ENCODE measurements at places on chromosomes 16 and 17.

DNA sequence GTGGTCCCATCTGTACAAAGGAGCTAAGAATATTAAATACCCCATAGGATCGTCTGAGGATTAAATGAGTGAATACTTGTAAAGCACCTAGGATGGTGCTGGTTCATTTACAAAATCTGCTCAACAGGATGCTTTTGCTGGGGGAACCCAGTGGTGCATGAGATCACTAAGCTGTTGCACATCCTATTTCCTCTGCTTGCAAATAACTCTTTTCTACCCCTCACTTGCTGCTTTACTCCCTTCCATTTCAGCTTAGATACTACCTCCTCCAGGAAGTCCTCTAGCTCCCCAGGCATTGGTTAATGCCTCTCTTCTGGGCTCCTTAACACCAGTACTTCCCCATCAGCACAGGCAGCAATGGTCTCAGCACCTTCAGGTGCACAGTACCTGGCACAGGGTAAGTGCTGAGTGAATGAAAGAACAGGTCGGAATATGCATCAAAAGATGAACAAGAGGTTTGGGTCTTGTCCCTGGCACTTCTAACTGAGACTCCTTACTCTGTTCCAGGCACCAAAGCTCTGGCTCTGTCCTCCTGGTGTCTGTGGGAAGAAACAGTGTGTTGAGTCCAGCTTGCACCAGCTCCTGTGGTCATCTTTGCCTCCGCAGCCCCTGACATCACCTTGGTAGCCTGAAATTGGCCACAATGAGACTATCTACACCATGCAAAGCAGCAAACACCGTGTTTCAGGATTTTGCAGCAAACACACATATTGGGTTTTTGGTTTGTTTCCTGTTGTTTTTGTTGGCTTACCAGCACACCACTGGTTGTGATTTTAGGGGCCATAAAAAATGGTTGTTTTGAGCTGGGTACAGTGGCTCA, 24.1 kb upstream of the IL21R start:
- no peak for DNase-seq

- DNase-seq = no peak
These were observed 5.4 kb downstream of the WBP2 start for GRCh38 chr17:75849724-75850123.

- DNase-seq = no peak
These were observed 446.5 kb downstream of the MAF start for GRCh38 chr16:79154086-79154485.

GRCh38 chr17:82097184-82097918, 685 bp downstream of the FASN start:
- no peak for DNase-seq

DNA sequence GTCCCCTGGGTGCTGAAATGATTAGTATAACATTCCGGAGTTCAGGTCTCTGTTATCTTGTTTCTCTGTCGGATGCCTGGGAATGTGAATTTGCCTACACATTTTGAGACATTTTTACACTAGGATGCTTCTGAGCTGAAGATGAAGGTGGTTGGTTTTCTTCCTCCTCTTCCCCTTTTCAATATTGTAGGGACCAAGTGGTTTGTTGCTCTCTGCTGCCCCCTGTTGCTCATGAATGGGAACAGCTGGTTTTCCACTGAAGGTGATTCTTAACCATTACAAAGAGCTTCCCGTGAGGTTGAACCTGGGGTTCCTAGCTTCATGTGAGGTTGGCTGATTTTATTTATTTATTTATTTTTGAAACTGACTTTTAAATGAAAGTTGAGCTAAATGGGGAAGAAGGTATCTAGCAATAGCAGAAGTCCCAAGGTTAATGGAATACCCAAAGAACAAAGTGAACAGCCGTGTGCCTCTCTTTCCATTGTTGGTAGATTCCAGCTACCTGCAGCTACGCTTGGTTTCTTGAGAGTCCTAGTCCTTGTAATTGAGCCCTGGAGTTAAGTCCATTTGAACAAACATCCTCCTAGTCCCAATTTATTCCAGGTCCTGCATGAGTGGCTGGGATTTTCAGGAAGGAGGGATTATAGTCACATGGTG, 983.9 kb upstream of the EEF2KMT start:
- no peak for DNase-seq

- DNase-seq = no peak
These were observed 21.1 kb upstream of the NSMCE1 start for GRCh38 chr16:27289669-27290068.

GRCh38 chr17:28199115-28199514, 119.9 kb upstream of the TMEM97 start:
- DNase-seq = no peak

GRCh38 chr17:61970030-61970429, 42.2 kb upstream of the INTS2 start:
- DNase-seq = no peak

DNA sequence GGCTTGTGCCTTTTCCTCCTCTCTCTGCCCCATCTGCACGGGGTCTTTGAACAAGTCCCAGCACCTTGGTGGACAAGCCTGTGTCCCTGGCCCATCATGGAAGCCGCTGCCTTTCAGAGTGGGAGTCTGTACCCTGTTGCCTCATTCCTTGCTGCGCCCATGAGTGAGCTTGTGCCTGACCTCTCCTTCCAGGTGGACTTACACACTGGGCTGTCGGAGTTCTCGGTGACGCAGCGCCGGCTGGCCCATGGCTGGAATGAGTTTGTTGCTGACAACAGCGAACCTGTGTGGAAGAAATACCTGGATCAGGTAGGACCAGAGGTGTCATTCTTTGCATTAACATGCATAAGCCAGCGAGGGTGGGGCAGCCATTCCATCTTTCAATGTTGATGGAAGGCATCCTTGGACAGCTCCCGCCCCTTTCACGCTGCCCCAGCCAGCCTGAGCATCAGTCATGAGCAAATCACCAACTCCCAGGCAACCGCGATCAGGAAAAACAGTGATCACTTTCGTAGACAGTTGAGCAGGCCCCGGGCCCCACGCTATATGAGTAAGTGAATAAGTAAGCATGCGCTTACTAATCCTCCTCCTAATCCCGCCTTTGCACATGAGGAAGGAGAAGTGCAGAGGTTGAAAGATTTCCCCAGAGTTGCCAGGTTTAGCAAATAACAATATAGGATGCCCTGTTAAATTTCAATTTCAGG, 36.8 kb downstream of the ATP2C2 start:
- no peak for DNase-seq

DNA sequence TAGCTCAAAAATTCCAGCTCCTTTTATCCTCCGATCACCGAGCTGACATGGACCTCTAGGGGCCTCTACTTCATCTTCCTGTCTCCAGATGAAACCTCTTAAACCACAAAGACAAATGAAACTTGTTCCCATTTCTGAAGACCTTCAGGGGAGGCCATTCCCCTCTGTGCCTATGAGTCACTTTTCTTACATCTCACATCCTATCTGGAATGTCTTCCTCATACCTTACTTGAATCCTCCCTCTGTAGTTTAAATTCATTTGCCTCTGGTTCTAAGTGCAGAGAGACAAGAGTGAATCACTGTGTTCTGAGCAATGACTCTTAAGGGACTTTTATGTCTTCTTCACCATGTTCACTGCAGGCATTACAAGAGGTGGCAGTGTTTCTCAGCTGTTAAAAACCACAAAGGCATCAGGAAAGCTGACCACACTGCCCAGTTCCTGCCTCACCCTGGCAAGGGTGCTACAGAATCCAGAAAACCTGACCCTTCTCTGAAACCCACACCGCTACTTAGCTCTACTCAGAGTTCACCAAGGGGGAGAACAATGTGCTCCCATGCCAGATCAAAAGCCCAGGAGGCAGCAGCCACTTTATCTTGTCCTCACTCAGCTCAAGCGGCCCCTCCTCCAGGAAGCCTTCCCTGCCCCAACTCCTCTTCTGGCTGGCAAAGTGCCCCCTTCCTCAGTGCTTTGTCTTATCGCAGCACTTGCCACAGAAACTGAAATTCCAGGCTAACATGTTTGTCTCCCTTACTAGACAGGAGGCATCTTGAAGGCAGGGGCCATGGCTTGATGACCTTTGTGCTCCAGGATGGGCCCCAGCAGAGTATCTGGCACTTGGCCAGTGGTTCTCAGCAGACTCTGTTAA, 6.4 kb downstream of the CUEDC1 start:
- no peak for DNase-seq

DNA sequence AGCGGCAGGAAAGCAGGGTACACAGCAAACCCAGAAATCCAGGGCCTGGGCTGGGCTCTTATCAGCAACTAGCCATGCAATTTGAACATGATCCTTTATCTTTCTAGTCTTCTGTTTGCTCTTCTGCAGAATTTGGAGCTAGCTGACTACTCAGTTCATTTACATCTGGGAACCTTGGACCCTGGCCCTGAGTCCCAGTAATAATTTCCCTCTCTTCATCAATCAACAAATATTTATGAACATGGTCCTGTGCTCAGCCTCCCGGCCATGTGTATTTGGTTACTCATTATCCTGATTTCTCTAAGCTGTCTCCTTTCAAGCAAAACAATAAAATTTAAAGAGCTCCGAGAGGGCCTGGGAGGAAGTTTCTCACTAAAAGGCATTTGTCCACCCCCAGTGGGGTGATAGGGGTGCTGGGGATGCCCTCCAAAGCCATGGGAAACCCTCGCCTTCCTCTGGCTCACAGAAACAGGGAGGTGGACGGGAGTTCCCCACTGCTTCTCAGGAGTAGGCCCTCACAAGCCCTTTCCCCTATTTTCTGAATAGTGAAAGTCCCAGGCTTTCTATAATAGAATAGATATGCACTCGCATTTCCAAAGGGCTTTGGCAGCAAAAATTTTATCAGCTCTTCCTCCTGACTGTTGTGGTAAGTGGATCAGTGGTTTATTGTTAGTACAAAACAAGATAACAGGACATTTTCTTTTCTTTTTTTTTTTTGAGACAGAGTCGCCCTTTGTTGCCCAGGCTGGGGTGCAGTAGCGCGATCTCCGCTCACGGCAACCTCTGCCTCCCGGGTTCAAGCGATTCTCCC, 6.9 kb upstream of the WDR59 start:
- DNase-seq = no peak

DNA sequence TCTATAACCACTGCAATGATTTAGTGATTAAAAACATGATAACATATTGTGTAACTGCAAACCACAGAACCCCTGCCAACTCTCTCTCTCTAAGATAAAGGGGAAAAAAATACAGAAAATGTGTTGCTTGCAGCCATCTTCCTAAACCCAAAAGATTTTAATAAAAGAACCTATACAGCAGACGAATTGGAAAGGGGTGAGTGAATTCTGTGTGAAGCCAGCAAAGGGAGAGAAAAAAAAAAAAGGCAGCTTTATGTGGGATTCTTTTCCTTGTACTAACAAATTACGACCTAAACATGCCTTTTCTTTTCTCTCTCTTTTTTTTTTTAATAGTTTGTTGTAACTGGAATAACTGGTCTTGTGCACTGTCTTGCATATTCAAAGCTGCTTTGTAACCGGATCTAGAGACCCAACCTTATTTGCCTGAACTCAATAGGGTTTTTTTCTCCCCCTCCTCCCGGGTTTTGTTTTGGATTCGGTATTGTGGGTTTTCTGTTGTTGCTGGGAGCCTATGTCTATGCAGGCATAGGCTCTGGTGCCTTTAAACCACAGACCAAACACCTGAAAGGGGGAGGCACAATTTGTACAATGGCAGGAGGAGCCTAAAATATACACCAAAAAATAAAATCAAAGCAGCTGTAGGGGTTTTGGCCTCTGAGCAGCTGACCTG, 7.0 kb upstream of the ZFHX3 start:
- no peak for DNase-seq

DNA sequence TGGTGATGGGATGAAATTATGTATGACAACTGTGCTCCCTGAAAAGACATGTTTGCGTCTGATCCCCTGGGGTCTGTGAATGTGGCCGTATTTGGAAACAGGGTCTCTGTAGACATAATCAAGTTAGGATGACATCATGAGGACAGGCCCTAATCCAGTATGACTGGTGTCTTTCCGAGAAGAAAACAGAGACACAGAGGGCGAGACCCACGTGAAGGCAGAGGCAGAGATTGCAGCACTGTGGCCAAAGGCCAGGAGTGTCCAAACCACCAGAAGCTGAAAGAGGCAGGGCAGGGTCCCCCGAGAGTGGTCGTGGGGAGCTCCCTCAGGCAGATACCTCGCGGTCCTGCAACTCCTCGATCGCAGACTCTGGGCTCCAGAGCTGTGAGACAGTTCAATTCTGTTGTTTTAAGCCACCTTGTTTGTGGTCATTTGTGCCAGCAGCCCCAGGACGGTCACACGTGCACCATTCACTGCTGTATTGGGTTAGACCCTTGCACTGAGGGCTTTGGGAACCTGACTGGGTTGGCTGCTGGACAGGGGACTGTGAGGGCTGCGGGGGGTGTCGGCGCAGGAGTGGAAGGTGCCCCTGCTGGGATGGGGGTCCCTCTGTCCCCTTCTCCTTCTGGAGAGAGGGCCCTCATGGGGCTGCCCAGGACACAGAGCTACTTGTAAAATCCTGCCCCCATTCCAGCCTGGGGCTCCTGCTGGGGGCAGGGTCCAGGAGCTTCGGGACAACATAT, 27.7 kb downstream of the METRNL start:
- no peak for DNase-seq

- DNase-seq = no peak
These were observed 411.7 kb downstream of the HS3ST3B1 start for GRCh38 chr17:14712611-14713021.

DNA sequence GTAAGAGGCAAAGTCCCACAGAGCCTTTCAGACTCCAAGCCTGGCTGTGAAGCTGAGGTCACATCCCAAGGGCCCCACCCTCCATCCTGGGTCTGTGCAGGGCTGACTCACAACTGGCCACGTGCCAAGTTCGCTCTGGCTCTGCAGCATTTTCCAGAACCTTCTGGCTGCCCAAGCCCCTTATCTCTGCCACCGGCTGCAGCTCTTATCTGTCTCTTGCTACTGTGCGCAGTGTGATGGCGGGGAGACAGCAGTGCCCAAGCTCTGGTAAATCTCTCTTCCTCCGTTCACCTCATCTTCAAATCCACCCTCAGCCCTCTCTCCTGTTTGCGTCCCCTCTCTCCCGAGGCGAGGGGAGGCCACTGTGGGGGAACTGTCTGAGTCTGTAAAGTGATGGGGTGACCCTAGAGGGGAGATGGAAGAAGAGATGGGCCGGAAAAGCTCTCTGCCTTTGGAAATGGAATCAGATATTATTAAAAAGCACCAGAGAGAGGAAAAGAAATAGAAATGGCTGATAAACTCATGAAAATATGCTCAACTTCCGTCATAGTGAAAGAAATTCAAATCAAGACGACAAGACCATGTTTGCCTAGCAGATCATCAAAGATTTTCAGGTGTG, 162.7 kb upstream of the CDC42EP4 start:
- DNase-seq = no peak

- no peak for DNase-seq
These were observed 109.0 kb upstream of the FAM20A start for GRCh38 chr17:68710035-68710780.

Measured in stimulated activated CD4-positive, alpha-beta T cell treated with anti-CD3 and anti-CD28 coated beads, Interleukin-15, amount 100 ng/mL, for 1 hour (primary cell).